Retina (tissue), 1 donor: ENCODE measurements at places on chromosomes 2 and 18.
A peak's percentile ranks its signal among the peaks of the same experiment; 100 is the strongest.

DNA sequence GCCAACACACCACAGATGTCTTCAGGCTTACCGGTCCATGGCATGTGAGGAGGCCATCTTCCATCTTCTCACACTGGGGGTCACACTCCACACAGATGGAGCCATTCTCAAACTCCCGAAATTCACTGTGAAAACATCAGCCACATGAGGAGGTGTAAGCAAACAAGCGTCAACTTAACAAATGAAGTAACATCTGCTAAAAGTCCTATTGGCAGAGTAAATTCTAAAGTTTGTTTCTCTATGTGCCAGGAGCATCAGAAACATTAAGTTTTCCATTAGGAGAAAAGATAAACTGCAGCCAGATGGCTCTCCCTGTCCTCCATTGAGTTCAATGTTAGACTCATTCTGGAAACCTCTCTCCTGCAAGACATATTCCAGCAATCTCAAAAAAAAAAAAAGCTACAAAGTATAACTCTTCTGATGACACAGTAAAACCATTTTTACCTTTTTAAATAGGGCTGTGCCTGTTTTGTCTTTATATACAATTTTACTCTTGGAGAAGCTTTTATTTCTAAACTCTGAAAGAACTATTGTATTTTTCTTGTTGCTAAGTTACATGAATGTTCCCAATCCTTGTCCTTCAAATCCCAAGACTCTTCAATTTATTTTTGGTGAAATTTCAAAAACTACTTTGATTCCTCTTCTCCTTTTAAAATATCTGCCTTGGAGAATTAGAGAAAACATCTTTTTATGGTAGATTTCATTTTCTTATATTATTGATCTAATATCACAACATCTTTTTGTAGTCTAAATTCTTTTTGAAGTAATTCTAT is 865.3 kb downstream of the ERBB4 start:
- no peak for DNase-seq

- DNase-seq: no peak
Measured at GRCh38 chr2:162029287-162029901, 44.6 kb downstream of the DPP4 start.

DNA sequence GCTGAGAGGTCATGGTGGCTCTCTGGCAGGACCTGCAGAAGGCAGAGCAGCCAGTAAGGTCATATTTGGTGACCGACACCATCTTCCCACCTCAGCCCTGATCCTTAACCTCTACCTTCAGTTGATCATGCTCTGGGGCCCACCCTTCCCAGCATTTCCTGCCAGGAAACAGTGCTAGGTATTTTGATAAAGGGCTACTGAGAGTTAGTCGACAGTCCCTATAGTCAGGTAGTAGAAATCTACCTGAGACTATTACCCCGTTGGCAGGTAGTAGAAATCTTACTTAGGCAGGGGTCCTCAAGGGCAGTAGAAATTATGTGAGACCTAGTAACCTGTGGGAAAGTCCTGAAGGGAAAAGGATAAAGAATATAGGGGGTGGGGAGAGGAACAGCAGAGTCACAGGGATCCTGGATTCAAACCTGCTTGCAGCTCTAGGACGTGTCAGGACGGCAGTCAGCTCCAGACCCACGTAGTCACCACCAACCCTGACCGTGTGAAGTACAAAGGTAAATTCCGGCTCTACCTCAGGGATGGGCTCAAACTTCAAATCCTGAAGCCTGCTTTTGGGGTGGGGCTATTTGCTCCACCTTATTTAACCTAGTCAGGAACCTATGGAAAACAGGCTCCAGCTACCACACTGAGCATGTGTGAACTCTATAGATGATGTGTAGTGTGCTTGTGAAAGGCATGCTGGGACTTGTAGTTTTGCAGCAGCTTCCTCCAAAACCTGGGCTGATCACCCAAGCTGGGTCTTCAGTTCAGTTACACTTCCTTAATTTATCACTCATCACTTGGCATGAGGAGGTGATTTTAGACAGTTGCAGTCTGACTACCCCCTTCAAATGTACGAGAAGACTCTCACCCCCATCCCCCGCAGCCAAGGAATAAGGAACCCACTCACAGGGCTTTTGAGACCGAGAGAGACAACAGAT is at the start of gene DQX1:
DQX1 (minus strand) TSS at position 515 of the 932 bp plus-strand sequence; CDS start at position 13, 502 bp downstream.
- DNase-seq: peak; percentile 27

DNA sequence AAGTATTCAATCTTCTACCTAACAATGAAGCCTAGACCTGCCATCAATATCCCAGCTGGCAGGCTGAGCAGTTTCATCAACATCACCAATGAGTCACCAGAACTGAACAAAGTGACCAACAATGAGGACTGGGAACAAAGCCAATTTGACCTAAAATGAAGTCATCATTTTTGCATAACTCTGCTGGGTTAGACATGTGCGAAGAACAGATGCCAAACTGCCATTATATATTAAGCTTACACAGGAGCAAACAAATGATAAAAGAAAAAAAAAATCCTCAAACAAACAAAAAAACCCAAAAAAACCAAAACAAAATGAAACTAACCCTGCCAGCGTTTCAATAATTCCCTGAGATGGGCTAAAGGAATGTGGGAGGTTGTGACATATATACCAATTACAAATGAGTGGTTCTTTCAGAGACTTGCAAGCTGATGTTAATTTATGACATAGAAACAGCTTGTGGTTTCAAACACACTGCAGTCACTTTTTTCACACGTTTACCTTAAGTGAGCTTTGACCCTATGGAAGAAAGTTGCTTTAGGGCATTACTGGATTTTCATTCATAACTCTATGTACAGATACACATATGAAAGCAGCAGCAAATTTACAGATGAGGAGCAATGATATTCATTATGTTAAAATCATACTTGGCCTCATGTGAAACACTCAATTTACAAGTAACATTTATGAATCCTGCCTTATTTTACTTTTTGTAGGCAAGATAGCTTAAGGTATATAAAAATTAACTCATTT is 56.9 kb upstream of the CCDC141 start:
- peak; percentile 23 for DNase-seq
